Right atrium auricular region (tissue), 2 donors: ENCODE measurements at places on chromosomes 7 and 10. TPM values are rescaled to one million over a fixed set of nuclear protein-coding genes. Genes with fewer than 3 reads are reported as not detected.

PON1 gene
- not detected for total RNA-seq

NKX6-2 gene
- not detected for total RNA-seq

PLXDC2 gene
- total RNA-seq, result 24.0 TPM

ACTL6B gene
- not detected for total RNA-seq

DNA sequence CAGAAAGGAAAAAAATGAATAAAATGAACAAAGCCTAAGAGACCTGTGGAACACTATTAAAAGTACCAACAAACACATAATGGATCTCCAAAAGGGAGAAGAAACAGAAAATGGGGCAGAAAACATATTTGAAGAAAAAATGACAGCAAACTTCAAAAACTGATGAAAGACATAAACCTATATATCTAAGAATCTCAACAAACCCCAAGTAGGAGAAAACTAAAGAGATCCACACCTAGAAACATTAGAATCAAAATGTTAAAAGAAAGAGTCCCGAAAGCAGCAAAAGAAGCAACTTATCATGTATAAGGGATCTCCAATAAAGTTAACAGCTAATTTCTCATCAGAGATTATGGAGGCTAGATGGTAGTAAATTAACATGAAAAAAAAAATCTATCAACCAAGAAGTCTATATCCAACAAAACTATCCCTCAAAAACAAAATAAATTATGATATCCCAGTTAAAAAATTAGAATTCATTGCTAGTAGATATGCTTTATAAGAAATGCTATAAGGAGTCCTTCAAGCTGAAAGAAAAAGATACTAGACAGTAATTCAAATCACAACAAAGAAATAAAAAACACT, 68.0 kb downstream of the DNAJC1 start:
- no peak for DNase-seq

- DNase-seq, result no peak
Observed at GRCh38 chr7:104482362-104483037, 154.1 kb downstream of the LHFPL3 start.

DNA sequence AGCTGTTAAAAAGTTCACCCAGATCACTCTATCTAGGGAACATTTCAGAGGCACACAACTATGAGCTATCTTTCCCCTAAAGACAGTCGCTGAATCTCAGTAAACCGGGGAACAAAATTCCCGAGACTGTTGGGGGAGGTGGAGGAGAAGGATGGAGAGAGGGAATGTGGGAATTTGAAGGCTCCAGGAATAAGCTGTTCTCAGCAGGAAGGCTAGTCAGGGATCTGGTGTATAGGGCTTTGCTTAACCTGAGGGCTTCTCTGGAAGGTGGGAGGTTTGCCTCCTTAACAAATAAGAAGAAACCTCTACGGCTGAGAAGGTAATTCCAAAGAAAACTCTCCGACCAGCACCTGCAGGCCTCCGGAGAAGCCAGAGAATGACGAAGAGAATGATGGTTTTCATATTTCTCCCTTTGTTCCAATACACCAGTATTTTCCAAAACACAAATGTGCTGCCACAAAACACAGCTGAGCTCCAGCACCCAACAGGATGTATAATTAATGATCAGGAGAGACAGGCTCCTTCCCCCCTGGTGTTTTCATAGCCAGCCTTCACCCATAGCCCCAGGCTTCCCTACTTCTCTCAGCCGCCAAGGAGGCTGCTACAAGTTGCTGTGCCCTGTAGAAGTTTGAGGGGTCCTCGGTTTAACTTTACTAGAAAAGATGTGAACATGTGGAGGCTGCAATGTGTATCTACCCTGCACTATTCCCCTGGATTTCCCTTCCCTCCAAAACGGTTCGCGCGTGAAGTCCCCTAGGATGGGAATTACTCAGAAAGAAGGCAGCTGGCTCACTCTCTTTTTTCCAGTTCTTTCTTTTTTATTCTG, 2.0 kb downstream of the KCNMA1 start:
- no peak for DNase-seq

DNA sequence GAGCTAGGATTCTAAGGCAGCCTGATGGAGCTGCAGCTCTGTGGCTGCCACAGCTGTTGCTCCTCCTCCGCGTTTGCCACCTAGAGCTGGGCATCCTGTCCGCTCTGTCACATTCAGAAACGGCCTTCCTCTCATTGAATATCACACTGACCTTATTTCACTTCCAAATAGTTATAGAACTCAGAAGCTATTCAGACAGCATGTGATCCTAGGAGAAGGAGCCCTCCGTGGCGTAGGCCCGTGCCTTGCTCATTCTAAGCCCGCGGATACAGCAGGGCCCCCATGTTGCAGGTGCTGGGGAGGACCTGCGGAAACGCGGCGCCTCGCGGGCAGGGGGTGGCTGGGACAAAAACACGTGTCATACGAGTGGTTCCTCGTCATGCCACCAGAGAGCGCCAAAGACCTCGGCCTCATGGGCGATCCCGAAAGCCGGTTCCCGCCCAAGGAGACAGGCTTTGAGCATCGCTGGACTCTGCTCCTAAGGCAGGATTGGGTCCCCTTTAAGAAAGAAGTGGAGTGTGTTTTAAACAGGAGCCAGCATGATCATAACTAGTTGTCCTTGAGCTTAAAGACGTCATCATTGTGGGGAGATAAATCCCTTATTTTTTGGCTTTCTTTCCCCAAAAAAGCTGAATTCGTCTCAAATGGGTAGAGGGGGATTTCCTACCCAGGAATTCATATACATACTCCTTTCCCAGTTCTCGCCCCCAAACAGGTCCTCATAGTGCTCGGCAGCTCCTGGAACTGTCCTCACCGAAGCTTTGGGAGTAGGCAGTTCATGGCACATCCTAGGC, 17.9 kb upstream of the FIGNL1 start:
- DNase-seq, result peak; percentile 82

DNA sequence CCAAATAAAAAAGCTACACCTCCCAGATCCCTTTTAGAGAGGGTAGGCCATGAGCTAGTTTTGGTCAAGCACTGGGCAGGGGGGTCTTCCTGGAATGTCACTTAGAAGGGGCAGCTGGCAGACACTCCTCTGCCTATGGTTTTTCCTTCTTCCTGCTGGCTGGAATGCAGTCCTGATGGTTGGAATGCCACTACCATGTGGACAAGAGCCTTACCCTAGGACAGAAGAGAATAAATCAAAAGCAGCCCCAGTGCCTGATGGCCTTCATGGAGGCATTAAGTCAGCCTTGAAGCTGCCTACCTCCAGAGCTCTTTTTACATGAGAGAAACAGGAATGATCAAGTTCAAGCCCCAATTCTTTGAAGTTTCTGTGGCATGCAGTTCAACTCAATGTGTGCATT, 43.5 kb upstream of the SORBS1 start:
- DNase-seq, result no peak

DNA sequence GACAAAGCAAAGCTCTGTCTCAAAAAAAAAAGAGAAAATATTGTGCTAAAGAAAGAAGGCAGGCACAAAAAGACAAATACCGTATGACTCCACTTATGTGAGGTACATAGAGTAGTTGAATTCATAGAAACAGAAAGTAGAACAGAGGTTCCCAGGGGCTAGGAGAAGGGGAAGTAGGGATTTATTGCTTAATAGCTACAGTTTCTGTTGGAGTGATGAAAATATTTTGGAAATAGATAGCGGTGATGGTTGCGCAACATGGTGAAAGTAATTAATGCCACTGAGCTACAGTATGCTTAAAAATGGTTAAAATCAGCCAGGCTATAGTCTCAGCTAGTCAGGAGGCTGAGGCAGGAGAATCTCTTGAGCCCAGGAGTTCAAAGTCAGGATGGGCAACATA, 18.5 kb upstream of the NPFFR1 start:
- DNase-seq, result no peak
